ENCODE measurements at places on chromosomes 2 and 18.

DNA sequence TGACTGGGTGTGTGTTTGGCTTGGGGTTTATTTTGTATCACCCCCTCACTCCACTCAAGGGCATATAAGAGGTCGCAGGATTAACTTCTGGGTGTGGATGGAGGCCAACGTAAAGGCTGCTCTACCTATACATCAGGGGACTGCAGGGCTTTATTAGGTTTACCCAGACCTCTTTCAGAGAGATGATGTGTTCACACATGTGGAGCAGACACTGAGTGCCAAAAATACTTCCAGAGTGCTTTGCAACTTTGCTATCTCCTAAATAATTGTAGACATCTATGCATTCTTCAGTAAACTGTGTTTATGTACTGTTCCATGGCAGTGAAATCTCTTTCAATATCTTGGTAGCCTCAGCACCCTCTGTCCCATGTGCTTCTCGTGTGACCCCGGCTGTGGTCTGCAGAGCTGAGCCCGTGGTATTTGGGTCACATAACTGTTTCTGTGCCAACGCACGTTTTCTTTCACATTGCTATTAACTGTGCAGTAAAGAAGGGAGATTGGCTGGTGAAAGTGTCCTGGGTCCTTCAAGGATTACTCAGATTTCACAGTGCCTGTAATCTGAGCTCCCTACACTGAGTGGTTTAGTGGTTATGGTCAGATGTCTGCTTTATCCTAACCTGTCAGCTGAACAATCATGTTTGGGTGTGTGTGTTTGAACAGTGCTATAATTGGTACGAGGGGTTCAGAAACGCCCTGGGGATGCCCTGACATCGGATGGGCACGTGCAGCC lies 208.1 kb downstream of the VAPA start:
- no peak for DNase-seq

- DNase-seq = no peak
Observed at GRCh38 chr2:241035818-241036396, 37.5 kb downstream of the SNED1 start.

DNA sequence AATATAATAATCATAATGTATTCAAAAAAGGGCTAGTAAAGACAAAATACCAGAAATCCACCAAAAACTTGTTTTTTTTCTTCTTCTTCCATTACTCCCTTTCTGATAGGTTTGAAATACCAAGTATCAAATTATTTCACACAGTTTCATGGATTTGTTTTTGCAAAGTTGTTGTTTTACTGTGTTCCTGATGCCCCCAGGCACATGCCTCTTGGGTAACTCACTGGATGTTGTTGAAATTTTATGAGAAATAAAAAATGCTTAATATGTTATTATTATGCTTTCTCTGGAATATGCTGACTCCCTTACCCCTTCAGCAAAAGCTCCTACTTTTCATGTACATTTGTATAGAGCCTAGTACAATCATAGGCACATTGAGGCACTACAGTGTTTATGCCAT lies 419.6 kb downstream of the NRXN1 start:
- no peak for DNase-seq

GRCh38 chr18:69845593-69846506 lies 101.8 kb downstream of the CD226 start:
- no peak for DNase-seq

GRCh38 chr2:138691667-138692066 lies 88.5 kb downstream of the NXPH2 start:
- no peak for DNase-seq

DNA sequence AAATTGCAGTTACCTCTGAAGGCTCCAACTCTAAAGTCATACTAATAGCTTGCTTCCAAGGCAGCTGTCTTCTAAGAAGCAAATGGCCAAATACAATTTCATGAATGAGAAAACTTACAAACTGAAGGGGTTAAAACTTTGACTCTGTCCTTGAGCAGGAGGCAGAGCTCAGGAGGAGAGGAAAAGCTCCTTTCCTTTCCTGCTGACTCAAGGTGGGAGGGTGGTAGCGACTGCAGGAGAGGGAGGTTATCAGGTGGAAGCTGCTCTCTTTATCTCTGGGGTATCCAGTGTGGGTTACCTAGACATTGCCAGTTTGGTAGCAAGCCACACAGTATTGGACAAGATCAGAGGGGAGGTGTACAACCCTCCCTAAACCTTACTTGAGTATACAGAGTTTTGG lies 2.7 kb upstream of the EFEMP1 start:
- DNase-seq = no peak

DNA sequence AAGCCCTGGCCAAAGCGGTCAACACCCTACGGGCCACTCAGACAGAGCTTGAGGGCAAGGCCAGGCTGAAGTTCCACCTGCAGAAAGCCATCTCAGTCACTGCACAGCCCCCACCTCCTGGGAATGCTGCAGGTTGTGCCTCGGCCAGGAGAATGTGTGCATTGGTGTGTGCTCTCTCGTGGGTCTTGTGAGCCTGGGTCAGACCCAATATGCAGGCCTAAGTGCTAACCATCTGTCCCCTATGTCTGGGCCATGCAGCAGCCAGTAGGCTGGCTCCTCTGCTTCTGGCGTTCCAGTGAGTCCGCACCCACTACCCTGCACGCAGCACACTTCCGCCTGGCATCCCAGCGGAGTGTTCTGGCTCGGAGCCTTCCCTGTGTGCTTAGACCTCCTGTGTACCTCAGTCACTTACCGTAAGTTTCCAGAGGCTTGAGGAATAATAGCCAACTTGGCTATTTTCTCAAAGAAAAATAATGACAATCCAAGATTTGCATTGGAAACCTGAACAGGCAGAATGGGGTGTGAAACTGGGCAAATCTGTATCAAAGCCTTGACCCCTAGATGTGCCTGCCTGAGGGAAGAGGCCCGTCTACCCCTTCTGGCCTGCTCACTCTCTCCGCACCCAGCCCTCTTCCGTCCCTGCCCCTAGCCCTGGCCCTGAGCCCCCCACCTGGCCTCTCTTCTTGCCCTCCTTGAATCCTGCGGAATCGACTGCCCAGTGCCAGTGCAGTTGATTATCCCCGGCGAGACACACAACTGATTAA lies 7.2 kb downstream of the SIX3 start:
- DNase-seq = no peak

DNA sequence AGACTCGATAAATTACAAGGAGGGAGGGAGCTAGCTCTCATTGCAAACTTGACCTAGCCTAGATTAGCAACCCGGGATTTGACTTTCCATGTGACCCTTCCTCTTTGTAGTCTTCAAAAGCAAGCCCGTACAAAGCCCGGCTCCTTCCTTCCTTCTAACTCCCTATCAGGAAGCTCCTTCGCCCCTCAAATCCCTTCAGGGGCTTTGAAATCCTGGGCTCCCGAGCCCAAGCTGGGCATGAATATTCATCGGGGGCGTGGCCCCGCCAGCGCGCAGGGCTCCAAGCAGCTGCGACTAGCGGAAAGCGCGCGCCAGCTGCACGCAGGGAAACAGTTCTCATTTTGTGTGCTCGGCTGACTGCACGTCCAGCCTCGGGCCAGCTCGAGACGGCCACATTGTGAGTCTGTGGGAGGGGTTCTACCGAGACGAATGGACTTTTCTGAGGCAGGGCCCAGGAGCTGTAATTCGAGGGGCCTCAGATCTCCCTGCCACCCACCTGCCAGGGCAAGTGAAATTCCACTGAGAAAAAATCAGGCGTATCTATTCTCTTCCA lies 84.0 kb upstream of the PELI1 start:
- no peak for DNase-seq

DNA sequence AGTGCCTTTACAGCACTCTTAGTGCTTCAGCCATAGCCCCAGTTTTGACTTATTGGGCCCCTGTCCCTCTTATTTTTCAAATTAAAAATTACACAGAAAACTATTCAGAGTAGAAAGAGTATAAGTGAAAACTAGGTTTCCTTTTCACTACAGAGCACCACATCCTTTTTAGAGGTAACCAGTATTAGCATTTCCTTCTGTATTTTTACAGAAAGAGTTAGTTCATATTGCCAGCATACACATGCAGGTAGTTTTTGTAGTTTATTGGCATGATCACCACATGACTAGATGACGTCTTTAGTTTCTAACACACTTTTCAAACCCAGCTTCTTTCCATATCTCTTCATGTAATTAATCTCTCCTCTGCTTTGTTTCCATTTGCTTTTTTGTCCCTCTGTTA lies 66.4 kb downstream of the UBE2E3 start:
- no peak for DNase-seq

DNA sequence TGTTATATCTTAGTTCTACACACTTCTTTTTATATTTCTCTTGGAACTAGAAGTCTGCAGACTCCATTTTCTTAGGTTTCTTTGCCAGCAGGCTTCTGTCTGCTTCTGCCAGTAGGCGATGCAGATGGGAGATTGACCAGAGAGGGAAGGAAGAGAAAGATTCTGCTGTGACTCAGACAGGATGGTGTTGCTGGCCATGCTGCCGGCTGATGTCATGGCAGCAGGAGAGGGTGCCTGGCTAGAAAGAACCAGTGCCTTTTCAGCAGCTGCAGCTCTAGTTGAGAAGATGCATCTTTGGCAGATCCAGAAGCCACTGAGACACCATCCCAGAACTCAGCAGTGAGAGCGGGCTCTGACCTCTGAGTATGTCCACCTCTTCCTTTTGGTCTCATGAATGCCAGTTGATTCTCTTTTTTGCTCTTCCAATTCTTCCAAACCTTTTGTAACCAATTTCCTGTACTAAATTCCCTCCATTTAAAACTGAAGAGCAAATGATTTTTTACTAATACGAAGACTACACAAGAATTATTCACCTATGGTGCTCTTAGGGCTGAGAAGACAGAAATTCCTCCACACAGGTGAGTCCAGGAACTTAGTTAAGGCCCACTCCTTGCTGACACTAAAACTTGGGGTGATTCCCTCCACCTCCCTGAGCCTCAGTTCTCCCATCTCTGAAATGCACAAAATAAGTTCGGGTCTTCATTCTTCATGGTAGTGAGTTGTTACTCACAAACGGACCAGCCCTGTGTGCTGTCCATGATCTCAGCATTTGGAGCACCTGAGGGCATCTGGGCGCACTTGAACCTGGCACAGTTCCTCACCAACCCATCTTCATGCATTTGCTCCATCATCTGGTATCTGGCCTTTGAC lies 200.7 kb downstream of the MYCN start:
- DNase-seq = no peak

- DNase-seq = no peak
Observed at GRCh38 chr2:146004462-146004861, 1484.5 kb upstream of the ZEB2 start.

DNA sequence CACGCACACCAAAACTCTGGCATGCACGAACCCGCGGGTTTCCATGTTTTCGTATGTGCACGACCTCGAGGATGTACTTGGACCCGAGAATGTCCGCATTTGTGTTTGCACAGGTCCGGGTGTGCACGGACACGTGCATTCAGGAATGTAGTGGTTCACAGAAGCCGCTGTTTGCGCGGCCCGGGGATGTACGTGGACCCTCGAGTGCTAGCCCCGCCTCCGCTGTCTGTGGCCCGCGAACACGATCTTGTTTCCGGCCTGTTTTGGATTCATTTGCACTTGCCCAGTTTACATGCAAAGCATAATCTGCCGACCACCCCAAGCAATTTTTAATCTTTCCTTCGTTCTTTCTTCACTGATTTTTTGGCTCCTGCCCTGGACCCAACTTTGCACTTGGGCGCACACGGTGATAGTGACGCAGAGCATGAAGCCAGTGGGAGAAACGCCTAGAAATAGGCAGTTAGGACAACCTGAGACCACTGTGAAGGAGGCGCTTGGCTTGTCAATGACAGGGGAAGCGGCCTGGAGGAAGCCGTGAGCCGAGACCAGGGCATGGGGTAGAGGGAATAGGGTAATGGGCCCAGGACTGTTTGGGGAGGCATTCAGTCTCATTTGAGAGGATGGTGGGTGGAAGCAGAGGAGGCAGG lies 45.4 kb upstream of the PTMA start:
- no peak for DNase-seq

- no peak for DNase-seq
Observed at GRCh38 chr2:25586726-25587144, 86.6 kb downstream of the DTNB start.

GRCh38 chr18:79586436-79587225 lies 93.0 kb upstream of the CTDP1 start:
- no peak for DNase-seq

DNA sequence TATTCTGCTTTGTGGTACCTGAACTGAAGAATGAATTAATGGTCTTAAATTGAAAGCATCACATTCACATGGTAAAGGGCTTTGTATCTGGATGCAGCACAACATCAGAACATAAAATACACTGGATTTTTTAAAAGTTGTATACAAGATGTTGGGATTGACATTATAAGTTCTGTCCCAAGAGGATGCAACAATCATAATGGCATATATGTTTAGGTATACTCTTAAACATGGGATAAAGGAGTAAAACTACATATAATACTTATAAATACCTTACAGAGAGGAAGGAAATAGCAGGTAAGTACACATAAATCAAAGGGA lies 171.9 kb downstream of the THADA start:
- no peak for DNase-seq

- DNase-seq = no peak
Observed at GRCh38 chr2:8986327-8986976, 17.0 kb downstream of the MBOAT2 start.

GRCh38 chr2:29920631-29921559 lies 491 bp downstream of the ALK start:
- no peak for DNase-seq

DNA sequence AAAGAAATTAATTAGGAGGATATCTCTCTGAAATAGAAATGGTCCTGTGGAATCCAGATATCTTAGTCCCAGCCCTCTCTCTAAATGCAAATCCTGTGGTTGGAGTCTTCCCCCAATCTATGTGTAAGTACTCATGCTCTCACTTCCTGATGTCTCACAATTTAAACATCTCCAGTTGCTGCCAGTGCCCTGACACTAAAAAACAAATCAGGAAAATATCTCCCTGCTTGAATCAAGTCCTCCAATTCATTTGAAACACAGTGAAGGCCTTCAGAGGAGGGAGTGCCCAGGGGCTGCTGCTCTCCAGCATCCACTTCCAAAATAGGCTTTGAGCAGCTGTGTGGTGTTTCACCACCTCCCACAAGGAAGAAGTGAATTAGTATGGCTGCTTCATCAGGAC lies 413.8 kb downstream of the RAD51AP2 start:
- no peak for DNase-seq

DNA sequence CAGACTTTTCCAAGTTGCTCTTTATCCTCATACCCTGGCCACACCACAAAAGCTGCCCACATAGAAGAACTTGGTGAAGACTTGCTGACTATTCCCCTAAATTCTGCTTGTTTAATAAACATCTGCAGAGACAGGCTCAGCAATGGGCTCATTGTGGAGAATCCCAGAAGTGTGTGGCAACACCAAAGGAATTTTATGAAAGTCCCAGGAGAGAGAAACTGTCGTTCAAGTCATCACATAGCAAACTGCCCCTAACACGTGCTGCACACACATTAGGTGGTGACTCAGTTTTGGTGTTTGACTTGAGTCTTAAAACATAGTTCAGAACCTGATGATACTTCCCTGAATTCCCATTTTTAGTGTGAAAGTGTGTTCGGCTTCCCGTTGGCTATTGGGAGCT lies 38.6 kb downstream of the CYP1B1 start:
- no peak for DNase-seq

- peak; percentile 84 for DNase-seq
Observed at GRCh38 chr18:22466608-22467395, 49.1 kb upstream of the CTAGE1 start.
